ENCODE measurements at places on chromosomes 7 and 10.
A peak's percentile ranks its signal among the peaks of the same experiment; 100 is the strongest.

DNA sequence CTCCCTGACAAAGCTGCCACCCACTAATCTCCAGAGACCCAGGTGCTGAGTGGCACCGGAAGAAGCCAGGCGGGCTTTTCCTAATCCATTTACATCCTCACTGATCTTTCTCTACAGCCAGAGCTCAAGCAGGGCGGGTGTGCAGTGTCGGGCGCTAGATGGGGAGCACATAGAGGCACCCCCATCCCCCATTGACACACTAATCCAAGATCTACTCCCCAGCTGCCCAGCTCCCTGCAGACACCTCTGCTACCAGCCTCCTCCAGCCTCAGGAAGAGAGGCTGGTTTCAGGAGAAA lies 22.2 kb downstream of the FRMPD2 start:
- peak overlapping the region; percentile 73 for H3K27ac ChIP-seq
- no peak overlapping the region for H3K4me3 ChIP-seq

GRCh38 chr7:114622221-114622620 lies 207.6 kb downstream of the FOXP2 start:
- no peak for DNase-seq
- no peaks in the 10 kb centered on the region for H3K4me1 ChIP-seq
- H3K27ac ChIP-seq: no peak overlapping the region

- no peak overlapping the region for H3K4me3 ChIP-seq
- H3K27me3 ChIP-seq: no peaks in the 10 kb centered on the region
- H3K36me3 ChIP-seq: no peaks in the 10 kb centered on the region
- DNase-seq: no peak
- no peaks in the 10 kb centered on the region for H3K4me1 ChIP-seq
- no peak overlapping the region for H3K27ac ChIP-seq
These were observed 254.7 kb upstream of the PTER start for GRCh38 chr10:16182144-16182543.

GRCh38 chr10:84668186-84668763 lies 339.9 kb downstream of the CCSER2 start:
- no peaks in the 10 kb centered on the region for H3K36me3 ChIP-seq
- H3K27me3 ChIP-seq: no peaks in the 10 kb centered on the region
- H3K4me1 ChIP-seq: no peaks in the 10 kb centered on the region
- H3K4me3 ChIP-seq: no peak overlapping the region
- no peak overlapping the region for H3K27ac ChIP-seq

DNA sequence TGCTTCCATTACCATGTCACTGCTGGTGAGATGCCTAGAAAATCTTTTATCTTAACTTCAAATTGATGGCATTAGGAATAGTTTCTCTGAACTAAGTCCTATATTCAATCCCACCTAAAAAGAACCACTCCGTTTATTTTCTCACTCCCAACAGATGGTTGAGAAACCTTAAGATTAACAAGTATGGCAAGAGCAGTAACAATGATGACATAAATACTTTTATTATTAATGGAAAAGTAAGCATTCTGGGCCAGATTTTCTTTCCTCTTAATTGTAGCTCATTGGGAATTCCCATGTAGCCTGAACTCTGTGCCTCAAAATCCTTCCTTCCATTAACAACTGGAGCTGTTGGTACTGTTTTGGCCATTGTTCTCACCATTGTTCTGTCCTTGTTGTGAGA lies 21.1 kb upstream of the FAM13C start:
- H3K4me1 ChIP-seq: peaks cover 9% of the 10 kb centered on the region
- no peaks in the 10 kb centered on the region for H3K36me3 ChIP-seq
- no peak overlapping the region for H3K27ac ChIP-seq

GRCh38 chr7:138345567-138345966 lies 114.5 kb upstream of the TRIM24 start:
- H3K36me3 ChIP-seq: no peaks in the 10 kb centered on the region
- no peaks in the 10 kb centered on the region for H3K27me3 ChIP-seq
- DNase-seq: no peak
- H3K27ac ChIP-seq: no peak overlapping the region
- no peak overlapping the region for H3K4me3 ChIP-seq

DNA sequence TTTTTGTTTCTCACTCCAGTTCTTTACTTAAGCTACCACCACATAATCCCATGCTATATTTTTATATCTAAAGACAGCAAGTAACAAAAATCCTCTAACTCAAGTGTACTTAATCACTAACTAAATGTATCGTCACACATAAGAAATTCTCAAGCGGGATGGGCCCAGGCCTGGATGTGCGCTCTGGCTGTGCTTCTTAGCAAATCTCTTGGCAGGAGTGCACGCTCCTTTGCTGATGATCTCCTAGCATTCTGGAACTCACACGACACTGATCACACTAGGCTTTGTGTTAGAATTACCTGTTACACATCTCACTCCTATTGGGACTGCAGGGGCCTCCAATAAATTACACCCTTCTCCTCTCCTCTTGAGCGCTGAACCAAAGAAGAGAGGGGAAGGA lies 46.7 kb upstream of the CALD1 start:
- no peak overlapping the region for H3K27ac ChIP-seq
- no peak for DNase-seq
- no peak overlapping the region for H3K4me3 ChIP-seq
- H3K4me1 ChIP-seq: no peaks in the 10 kb centered on the region

DNA sequence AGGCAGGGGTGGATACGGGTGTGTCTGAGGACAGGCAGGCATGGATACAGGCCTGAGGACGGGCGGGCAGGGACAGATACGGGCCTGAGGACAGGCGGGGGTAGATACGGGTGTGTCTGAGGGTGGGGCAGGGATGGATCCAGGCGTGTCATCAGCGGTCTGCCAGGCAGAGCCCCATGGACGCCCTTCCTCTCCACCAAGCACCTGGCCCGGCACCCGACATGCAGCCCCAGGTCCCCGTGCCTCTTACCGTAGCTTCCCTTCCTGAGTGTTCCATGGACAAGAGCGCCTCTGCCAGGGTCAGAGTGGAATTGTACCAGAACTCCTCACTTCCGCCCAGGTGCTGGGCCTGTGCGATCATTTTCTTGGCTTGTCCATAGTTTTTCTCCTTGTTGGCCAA lies 74.6 kb upstream of the NKX6-2 start:
- H3K27me3 ChIP-seq: peaks cover 5% of the 10 kb centered on the region
- H3K4me1 ChIP-seq: no peaks in the 10 kb centered on the region
- H3K4me3 ChIP-seq: no peak overlapping the region
- no peaks in the 10 kb centered on the region for H3K36me3 ChIP-seq
- no peak overlapping the region for H3K27ac ChIP-seq

GRCh38 chr10:66717231-66717981 lies 208.4 kb upstream of the LRRTM3 start:
- H3K27me3 ChIP-seq: no peaks in the 10 kb centered on the region
- no peak for DNase-seq
- no peaks in the 10 kb centered on the region for H3K4me1 ChIP-seq
- H3K36me3 ChIP-seq: no peaks in the 10 kb centered on the region

- no peak overlapping the region for H3K4me3 ChIP-seq
- no peaks in the 10 kb centered on the region for H3K27me3 ChIP-seq
- peaks cover 26% of the 10 kb centered on the region for H3K4me1 ChIP-seq
- no peaks in the 10 kb centered on the region for H3K36me3 ChIP-seq
- no peak for DNase-seq
These were observed 352.0 kb upstream of the AKR1E2 start for GRCh38 chr10:4473977-4474376.

GRCh38 chr7:99012722-99013121 lies 131.2 kb downstream of the SMURF1 start:
- H3K4me3 ChIP-seq: no peak overlapping the region
- H3K4me1 ChIP-seq: no peaks in the 10 kb centered on the region
- H3K36me3 ChIP-seq: peaks cover 62% of the 10 kb centered on the region
- H3K27me3 ChIP-seq: no peaks in the 10 kb centered on the region
- no peak overlapping the region for H3K27ac ChIP-seq
- no peak for DNase-seq

DNA sequence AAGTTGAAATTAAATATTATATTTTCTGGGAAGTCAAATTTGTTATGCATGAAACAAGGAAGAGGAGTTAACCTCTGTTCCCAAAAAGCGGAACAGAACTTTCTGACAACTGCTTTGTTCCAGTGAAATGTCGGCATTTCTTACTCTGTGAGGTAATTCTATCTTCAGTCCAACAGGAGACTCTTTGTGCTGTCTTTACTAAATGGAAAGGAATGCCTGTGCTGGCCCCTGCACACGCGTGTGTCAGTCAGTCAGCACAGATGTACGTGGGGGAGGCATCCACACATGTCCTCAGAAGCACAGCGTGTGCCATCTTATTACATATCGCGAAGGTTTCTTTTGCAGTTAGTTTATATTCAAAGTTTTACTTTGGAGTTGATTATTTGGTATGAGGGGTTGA lies 37.5 kb downstream of the NET1 start:
- H3K4me3 ChIP-seq: peak overlapping the region; percentile 53
- H3K36me3 ChIP-seq: peaks cover 88% of the 10 kb centered on the region
- no peak for DNase-seq
- no peaks in the 10 kb centered on the region for H3K27me3 ChIP-seq

GRCh38 chr7:44846816-44847508 lies 925 bp downstream of the H2AZ2 start:
- peak overlapping the region; percentile 87 for H3K27ac ChIP-seq
- no peak for DNase-seq
- peaks cover 14% of the 10 kb centered on the region for H3K4me1 ChIP-seq
- H3K36me3 ChIP-seq: peaks cover 17% of the 10 kb centered on the region

Measured in RWPE2 (cell line).